ENCODE measurements at places on chromosomes 13 and 19.
A peak's percentile ranks its signal among the peaks of the same experiment; 100 is the strongest.

GRCh38 chr13:77579959-77580358 is 44.5 kb downstream of the SCEL start:
- no peak for DNase-seq

DNA sequence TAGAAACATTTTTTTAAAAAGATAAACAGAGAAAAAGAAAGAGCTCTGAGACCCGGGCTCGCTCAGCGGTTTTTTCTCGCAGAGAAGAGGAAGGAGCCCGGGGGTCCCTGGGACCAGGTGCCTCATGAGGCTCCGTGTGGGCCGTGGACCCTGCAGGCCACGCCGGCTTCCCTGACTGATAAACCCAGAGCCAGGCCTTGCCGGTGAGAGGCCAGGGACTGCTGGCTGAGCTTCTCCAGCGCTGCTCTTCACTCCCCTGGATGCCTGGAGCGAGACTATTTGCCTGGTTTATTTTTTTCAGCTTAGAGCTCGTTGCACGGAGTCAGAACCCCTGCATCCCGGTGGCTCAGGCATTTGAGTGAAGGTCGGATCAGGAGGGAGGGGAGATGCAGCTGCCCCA is 53.4 kb upstream of the F7 start:
- DNase-seq = peak; percentile 5

- DNase-seq = no peak
These were observed 117.9 kb downstream of the EFNB2 start for GRCh38 chr13:106417467-106418110.

DNA sequence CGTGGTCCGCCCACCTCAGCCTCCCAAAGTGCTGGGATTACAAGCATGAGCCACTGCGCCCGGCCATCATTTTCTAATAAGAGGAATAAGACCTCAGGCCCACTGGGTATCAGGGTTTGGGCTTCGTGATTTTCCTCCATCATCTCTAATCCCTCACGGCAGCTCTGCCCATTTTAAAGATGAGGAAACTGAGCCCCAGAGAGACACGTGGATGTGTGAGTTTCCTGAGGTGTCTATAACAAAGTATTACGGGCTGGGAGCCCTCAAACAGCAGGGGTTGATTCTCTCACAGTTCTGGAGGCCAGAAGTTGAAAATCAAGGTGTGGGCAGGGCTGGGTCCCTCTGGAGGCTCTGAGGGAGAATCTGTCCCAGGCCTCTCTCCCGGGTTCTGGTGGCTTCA is 33.7 kb downstream of the MYO9B start:
- DNase-seq = no peak

Measured in posterior cingulate gyrus (tissue), 11 donors.